Smooth muscle cell of bladder (primary cell): ENCODE measurements at places on chromosomes 7 and 10. TPM values are rescaled to one million over a fixed set of nuclear protein-coding genes. Genes with fewer than 3 reads are reported as not detected.

The C10orf62 gene
- 0.14 TPM in 1 of 2 replicates, not detected in the other for total RNA-seq

The OR9A2 gene
- total RNA-seq, result not detected in 2 replicates

The NUTM2A gene
- total RNA-seq, result 0.28 and 0.37 TPM in 2 replicates

The THAP5 gene
- 20.5 and 21.3 TPM in 2 replicates for total RNA-seq

The CRYGN gene
- 0.14 and 0.74 TPM in 2 replicates for total RNA-seq

The NUTM2B gene
- total RNA-seq, result 0.28 and 0.37 TPM in 2 replicates

The VKORC1L1 gene
- 9.0 and 12.6 TPM in 2 replicates for total RNA-seq

The STEAP4 gene
- 0.71 and 4.6 TPM in 2 replicates for total RNA-seq

The PDGFA gene
- 17.2 and 24.0 TPM in 2 replicates for total RNA-seq

The TMEM213 gene
- total RNA-seq, result not detected in 2 replicates

The ANK3 gene
- total RNA-seq, result 3.3 and 5.4 TPM in 2 replicates

The ODAD2 gene
- 1.2 and 3.1 TPM in 2 replicates for total RNA-seq

The EIF3A gene
- total RNA-seq, result 91.2 and 117 TPM in 2 replicates

The DNTT gene
- not detected in 2 replicates for total RNA-seq

The IFIT1 gene
- total RNA-seq, result 9.9 and 13.7 TPM in 2 replicates

The GPER1 gene
- total RNA-seq, result 1.00 and 1.5 TPM in 2 replicates

The TFEC gene
- under 0.01 TPM in 2 replicates for total RNA-seq

The MMP21 gene
- under 0.01 and 0.09 TPM in 2 replicates for total RNA-seq
